ENCODE measurements at places on chromosomes 7 and 10.

- DNase-seq = peak; percentile 95
These were observed 33.5 kb downstream of the DPY19L1 start for GRCh38 chr7:35003679-35004303.

DNA sequence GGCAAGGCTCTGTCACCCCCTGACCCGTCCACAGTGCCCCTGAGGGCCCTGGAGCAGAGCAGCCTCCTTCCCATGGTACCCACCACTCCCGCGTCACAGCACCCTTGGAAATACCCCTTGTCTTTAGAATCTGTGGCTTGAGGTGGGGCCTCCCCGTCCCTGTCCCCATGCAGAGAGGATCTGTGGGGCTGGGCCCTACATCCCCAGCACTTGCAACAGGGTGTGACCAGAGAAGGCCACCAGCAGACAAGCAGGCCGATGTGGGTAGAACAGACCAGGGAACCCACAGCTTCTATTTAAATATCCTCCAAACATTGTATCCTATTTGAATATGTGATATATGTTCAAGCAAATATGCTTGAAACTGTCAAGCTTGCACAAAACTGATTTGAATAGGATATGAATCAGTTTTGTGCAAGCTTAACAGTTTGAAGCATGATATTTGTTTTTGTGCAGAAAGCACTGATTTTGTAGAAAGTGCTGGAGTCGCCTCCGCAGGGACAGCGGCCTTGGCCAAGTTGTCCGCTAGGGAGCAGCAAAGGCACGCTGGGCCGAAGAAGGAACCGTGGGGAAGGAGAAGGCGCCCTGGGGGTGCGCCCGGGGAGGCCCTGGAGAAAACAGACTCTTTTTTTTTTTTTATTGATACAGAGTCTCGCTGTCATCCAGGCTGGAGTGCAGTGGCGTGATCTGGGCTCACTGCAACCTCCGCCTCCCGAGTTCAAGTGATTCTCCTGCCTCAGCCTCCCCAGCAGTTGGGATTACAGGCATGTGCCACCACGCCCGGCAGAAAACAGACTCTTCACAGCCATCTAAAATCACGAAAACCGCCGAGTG is 2.2 kb downstream of the CFAP46 start:
- peak; percentile 27 for DNase-seq

GRCh38 chr7:87505557-87506245 is 30.2 kb upstream of the ABCB4 start:
- DNase-seq = no peak

DNA sequence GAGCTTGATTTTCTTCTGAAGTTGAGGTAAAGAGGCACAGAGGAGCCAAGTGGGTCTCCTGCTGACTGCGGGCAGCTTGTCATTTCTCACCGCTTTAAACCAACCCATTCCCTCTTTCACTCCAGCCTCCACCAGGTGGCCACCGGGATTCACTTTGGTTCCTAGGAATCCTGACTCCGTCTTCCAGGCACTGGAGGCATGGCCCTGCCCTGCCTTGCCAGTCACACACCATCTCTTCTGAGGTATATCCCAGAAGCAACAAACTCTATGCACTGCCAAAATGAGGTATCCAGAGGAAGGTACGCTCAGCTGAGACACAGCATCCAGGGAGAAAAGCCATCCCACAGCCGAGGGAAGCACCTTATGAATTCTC is 280.8 kb downstream of the TNS3 start:
- DNase-seq = no peak

DNA sequence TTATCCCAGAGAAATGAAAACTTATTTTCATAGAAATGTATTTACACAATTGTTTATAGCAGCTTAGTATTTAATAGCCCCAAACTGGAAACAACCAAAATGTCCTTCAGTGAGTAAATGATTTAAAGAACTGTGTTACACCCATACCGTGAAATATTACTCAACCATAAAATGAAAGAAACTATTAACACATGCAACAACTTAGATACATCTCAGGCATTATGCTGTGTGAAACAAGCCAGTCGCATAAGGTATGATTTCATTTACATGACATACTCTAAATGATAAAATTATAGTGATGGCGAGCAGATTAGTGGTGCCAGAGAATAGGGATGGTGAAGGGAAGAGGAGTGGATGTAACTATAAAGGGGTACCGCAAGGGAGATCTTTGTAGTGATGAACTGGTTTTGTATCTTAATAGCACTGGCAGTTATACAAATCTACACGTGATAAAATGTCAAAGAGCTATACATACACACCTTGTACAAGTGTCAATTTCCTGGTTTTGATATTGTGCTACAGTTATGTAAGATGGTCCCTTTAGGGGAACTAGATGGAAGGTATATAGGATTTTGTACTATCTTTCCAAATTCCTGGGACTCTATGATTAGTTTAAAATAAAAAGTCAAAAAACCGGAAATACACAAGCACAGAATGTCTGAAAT is 40.5 kb downstream of the MACC1 start:
- no peak for DNase-seq

DNA sequence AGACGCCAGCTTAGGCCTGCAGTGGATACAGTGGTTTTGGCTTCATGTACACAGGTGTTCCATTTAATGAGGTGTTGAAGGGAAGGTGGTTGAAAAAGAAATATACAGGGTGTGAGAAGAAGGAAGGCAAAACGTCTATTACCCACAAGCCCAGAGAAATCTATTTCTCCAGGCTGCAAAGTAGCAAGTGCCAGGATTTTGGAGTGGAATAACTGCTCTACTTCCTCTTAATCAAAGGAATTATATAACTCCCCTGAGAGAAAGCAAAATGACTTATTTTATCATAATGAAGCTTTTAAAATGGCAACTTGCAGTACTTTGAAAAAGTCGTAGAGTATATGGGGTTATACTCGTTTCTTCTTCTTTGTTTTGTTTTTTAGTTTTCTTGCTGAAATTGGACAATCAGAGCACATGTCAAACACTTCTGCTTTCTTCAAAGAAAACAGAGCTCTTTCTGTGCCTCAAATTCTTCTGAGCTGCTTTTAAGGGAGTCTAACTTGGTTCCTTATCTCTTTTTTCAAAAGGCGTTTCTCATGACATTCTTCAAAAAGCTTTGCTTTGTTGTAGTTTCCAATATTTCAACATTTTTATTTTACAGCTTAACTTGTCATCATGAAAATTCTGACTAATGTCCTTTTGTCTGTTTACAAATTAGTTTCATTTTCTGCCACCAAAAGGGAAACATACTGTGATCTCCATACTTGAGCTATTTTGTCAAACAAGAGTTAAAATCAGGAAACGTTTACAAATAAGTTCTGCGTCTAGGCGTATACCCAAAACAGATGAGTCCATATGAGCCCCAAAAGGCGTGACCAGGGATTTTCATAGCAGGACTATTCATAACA is 289.7 kb downstream of the FRMD4A start:
- no peak for DNase-seq

DNA sequence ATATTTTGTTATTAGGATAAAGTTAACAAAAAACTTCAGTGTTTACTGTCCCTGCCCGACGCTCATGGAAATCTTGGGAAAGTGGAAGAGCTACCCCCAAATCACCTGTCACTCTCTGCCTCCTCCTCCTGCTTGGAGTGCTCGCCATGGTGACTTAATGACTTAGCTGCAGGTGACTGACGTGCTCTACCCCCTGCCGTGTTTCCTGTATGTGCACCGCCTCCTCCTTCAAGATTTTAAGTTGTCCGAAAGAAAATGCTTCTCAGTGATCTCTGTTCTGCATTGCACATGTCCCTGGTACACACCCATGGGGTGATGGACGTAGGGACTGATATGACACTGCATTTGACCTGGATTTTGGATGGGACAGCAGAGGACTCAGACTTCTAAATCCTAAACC is 338.8 kb upstream of the SHH start:
- no peak for DNase-seq

GRCh38 chr10:123891144-123892071 is at the start of gene CPXM2:
TSS of gene CPXM2 (minus strand) at chr10:123891807. CDS start at chr10:123891659, 148 bp downstream.
- DNase-seq = no peak

DNA sequence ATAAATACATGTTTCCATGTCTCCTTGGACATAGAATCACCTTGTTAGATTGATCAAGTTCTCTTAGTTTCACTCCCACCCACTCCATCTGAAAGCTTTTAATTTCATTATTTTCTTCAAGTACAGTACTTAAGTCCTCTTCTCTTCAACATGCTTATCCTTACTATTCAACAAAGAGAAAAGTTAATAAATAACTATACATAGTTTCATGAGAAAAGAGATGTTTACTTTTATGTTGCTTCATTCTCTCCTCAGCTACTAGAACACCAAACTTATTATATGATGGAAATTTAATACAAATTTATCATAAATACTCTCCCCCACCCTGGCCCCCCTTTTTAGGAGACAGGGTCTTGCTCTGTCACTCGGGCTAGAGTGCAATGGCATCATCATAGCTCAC is 33.5 kb downstream of the ASZ1 start:
- DNase-seq = no peak

DNA sequence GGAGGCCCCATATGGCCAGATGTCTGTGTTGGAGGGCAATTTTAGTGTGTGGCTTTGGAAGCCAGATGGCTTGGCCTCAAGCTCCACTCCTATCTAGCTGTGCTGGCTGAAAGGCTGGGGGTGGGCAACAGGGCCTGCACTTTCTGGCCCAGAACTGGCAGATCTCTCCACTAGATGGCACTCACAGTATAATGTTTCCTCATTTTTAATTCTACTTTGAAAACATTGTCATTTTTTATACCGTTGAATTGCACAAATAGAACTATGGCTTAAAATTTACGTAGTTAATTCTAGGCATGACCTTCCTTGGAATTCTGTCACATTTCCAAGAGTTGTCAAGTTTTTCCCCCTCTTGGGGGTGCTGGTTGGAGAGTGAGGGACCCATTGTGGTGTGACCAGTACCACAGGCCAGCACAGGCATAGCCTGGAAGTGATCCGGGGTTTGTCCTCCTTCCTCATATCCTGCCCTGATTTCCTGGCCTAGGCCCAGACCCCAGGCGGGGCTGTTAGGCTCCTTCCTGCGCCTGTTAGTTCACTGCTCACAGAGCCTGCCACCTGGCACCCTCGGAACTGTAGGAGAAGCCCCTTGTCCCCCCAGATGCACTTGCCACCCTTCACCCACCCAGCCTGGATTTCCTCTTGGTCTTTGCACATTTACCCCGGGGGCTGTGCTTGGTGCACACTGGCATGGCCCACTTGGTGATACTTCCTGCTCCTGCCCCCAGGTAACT is 52.8 kb downstream of the ARHGAP22 start:
- DNase-seq = peak; percentile 51

- DNase-seq = no peak
These were observed 118.4 kb downstream of the NSUN6 start for GRCh38 chr10:18532881-18533535.

DNA sequence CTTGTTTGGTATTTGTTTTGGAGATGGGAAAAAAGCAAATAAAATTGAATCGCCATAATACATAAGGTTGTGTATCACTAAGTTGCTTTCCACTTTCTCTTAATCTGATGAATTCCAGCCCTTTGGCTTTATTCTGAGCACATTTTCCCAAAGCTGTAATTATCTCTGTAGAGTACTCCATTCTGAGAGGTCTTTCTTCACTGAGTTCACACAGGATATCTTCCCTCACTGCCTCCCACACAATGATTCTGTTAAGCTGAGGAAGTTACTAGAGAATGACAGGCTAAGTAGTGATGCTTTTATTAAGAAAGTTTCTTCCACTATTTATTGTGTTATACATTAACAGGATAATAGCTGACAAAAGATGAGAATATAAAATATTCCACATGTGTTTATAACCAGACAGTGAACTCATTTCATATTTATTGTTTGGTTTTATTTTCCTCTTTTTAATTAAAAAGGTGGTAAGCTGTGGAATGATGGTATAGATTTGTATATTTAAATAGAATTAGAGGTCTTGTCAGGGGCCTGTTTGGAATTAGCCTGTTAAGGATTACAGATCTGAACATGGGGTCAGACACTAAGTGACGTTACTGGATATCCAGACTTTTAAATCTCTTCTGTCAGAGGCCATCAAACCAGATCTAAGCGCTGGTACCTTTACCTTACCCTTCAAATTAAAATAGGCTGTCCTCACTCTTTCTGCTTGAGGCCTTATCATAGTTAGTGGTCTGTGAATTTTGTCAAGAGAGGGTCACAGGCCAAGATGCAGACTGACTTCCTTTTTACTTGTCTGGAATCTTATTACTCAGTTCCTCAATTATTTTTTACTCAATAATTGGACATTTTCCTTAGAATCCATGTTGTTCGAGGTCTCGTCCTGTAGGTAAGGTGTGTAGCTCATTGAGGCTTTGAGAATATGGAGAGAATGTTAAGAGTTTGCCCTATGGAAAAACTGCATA is 8.4 kb downstream of the PLXDC2 start:
- no peak for DNase-seq

- DNase-seq = no peak
These were observed 67.2 kb downstream of the THNSL1 start for GRCh38 chr10:25083546-25084111.

DNA sequence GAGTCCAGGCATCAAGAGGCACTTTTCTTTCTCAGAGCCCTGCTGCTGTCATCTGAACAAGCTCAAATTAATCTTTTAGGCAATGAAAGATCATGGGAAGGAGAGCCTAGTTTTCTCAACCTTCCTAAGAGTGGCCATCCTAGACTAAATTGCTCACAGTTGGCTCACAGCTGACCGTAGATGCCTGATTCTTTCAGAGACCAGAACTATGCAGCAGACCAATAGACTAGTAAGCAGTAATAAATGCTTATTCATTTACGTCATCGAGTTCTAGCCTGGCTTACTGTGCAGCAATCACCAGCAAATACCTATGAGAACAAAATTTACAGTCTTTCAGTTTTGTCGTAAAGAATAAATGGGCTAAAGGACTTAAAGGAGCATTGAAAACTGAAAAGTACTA is 602.9 kb upstream of the GHITM start:
- peak; percentile 37 for DNase-seq

GRCh38 chr7:111172564-111173257 is 81.8 kb downstream of the LRRN3 start:
- DNase-seq = no peak

- DNase-seq = no peak
These were observed 27.7 kb downstream of the PRLHR start for GRCh38 chr10:118567701-118568248.

DNA sequence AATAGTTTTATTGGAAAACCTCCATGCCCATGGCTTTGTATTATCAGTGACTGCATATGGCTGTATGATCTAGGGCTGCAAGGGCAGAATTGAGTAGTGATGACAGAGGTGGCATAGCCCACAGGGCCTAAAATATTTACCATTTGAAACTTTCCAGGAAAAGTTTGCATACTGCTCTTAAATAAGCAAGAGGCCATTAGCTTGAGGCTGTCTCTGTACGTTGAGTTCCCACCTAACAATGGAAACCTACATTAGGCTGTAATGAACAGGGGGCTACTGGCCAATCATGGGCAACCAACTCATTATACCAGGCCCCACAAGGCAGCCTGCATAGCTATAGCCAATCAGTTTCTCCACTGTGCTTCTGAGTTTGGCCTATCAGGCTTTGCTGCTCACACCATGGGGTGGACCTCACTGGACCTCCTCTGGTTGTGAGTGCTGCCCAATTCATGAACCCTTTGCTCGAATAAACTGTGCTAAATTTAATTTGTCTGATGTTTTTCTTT is 673 bp upstream of the ST8SIA6 start:
- DNase-seq = no peak

GRCh38 chr7:55538538-55538937 is 33.8 kb downstream of the VOPP1 start:
- peak; percentile 93 for DNase-seq
